B cell (primary cell): ENCODE measurements at places on chromosomes 5 and 9. TPM values are rescaled to one million over a fixed set of nuclear protein-coding genes. Genes with fewer than 3 reads are reported as not detected.

The LRRC70 gene
- total RNA-seq: 2.2 and 2.3 TPM in 2 replicates

The C5 gene
- total RNA-seq: 9.4 and 10.4 TPM in 2 replicates

DNA sequence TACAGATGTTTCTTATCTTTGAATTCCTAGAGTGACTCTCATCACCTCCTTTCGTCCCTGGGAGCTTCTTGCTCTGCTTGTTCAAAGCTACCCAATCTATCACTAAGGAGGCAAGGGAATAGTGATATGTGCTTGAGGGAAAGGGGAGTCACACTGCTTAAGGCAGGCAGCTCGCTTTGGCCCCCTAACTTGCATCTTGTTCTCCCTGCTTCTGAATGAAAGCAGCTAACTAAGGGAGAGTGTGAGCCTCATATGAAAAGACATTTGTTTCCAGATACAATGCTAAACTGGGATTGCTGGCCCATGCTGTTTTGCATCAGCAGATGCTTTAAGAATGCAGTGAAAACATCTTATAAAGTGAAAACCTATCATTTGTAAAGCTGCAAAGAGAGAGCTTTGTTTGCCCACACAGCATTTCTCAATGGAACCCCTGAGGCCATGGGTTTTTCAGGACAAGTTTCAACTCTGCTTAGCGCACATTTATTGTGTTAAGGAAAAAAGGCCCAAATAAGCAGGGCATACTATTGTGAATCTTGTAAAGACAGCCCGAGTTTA lies 367.9 kb upstream of the ADAMTSL1 start:
- H3K4me1 ChIP-seq: no peaks in the 10 kb centered on the region
- no peaks in the 10 kb centered on the region for H3K36me3 ChIP-seq
- no peaks in the 10 kb centered on the region for H3K27me3 ChIP-seq
- DNase-seq: no peak
- no peak overlapping the region for H3K4me3 ChIP-seq

DNA sequence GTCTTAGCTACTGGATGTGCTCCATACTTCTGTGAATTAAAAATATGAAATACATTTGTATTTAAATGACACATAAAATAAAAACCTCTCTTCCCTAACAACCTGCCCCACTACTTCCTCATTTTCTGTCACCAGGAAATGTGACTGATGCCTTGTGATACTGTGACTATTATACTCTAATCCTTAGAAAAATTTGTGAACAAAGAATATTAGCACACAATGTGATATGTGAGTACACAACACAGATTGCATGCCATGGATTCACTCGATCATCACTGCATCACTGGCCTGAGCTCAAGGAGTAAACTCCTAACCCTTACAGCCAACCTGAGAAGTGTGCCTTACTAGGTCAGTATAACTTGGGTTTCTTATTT lies 281.0 kb downstream of the EFNA5 start:
- DNase-seq: peak; percentile 15
- no peaks in the 10 kb centered on the region for H3K36me3 ChIP-seq
- H3K4me1 ChIP-seq: peaks cover 29% of the 10 kb centered on the region
- H3K4me3 ChIP-seq: no peak overlapping the region
- H3K27ac ChIP-seq: no peak overlapping the region

DNA sequence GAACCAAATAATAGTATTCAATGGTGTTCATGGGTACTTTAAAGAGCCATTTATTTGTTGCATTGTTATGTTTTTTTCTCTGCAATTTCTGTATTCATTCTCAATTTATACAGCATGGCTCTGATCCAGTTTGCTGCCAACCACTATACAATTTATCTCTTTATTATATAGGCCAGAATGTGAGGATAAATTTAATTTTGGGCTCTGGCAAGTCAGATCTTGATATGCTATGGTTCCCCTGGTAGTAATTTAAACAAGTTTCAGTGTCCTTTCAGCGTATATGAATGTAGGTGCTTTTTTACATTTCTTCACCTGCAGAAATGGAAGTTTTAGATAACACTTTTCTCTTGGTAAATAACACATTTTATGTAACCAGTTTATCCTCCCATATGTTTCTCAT lies 1118.0 kb upstream of the SEMA6A start:
- H3K27me3 ChIP-seq: no peaks in the 10 kb centered on the region
- no peaks in the 10 kb centered on the region for H3K4me1 ChIP-seq
- H3K27ac ChIP-seq: no peak overlapping the region
